ENCODE measurements at places on chromosomes 12 and 14. TPM values are rescaled to one million over a fixed set of nuclear protein-coding genes. Genes with fewer than 3 reads are reported as not detected.

DNA sequence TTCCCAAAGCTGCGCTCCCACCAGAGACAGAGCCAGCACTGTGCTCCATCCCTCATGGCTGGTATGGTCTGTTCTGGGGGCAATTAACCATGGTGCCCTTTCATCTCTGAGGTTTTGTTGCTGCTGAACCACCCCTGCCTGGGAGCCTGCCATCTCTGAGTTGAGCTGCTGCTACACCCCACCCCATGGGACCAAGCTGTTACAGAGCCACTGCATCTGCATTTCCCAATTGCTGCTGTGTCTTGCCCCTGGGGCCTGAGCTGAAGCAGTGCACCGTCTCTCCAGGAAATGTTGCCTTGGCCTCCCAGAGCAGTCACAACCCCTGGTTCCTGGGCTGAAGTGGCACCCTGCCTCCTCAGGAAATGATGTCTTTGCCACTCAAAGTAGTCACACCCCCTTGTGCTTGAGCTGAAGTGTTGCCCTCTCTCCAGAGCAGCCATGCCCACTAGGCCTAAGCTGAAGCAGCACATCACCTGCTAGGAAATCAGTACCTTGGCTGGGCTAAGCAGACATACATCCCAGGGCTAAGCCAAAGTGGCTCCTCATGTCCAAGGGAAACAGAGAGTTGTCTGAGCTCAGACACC lies 140.3 kb downstream of the RERGL start:
- DNase-seq = no peak

DNA sequence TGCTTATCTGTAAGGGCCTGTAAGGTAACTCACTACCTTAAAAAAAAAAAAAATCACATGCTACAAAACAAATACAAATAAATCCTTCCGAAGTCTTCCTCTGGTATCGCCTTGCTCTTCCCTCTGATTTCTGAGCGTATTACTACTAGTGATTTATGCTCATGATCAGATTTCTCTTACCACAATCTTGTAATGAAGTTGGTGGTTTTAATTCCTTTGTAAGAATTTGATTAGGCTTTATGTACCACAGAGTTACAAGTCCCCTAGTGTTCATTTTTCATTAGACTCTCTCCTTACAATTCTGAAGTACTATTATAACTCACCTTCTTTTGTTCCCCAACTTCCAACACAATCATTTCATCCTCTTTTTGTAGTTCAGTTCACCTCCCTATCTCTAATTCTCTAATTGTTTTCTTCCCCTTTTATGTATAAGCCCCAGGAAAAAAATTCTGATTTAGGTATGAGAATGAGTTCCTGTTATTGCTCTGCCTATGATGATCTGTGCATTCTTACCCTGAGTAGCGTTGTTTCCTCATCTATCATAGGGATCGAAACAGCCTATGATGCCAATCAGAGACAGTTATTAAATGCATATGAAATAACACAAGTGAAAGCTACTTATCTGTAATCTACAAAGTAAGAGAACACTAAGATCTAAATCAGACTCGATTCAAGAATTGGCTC lies 81.5 kb downstream of the EPS8 start:
- DNase-seq = no peak

- DNase-seq = no peak
These were observed 20.0 kb downstream of the BEGAIN start for GRCh38 chr14:100567009-100567876.

DNA sequence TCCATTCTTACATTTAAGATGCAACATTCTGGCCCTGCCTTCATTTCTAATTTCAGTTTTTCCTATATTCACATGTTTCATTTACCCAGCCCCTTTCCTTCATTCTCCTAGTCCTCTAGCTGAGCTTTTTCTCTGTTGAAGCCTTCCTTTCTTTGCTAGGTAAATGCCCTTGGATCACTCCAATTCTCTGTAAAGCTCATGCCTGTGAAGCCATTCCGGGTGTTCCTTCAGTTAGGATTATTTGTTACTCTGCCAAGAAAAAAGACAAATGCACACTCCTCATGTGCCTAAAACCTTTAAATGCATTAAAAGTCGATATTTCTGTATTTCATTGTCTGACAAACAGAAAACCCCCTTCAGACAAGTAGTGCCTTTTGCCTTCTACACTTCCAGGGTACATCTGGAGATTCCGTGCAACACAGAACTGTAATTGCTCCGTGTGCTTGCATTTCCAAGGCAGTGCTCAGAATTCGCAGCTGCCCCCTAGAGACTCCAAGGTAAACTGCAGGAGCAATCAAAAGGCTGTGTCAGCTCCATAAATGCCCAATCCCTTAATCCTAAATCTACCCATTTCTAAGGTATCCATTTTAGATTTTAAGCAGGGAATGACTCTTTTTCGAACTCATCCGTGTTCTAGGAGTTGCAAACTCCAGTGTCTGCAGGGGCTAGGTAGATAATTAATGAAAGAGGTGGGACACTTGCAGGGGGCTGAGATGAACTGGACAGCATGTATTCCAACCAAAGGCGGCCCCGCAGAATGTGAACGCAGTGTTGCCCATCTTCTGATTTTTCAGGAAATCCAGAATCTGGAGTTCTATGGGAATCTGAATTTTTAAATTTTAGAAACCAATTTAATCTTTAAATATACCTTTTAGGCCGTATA lies 320.2 kb downstream of the GRIN2B start:
- DNase-seq = peak; percentile 43

Gene TBC1D30
- 6.6 TPM for total RNA-seq
